Astrocyte of the cerebellum (primary cell): ENCODE measurements at places on chromosomes 12 and 14.

DNA sequence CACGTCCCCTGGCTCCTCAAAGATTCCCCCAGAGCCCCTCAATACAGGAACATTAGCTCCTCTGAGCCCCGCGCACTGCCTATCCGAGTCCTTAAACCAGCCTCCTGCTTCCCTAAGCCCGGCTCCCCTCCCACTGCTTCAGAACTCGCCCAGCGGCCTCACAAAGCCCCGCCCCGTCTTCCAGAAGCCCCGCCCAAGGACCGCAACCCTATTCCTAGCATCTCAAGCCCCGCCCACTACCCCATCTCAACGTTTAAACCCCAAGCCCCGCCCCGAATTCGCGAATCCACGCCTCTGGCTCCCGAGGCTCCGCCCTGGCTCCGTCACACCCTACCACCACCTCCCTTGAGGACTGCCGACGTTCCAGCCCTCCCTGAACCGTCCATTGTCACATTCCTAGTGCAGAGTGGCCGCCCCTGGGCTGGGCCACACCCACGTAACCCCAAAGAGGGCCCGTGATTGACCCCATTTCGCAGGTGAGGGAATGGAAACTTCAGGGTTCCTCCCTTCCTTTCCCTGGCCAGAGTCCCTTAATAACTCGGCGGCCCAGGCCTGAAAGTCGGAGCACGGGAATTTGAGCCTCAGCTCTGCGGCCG lies 646 bp upstream of the CORO1C start:
- peak; percentile 96 for DNase-seq

DNA sequence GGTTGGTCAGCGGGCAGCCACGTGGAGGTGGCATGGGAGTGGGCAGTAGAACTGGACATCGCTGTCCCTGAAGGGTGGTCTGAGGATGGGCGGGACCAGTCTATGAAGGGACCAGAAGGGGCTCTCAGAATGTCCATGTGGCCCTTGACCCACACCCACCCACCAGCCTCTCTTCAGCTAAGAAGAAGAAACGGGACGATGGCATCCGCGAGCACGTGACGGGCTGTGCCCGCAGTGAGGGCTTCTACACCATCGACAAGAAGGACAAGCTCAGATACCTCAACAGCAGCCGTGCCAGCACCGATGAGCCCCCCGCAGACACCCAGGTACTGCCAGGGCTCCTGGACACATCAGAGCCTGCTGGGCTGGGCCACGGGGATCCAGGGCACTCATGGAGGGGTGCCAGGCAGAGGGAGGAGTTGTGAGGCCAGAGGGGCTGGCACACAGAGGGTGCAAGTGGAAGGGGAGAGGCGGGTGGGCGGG lies 21.3 kb downstream of the SETD1B start:
- DNase-seq: no peak

- DNase-seq: no peak
Measured at GRCh38 chr12:105273601-105274000, 37.6 kb upstream of the APPL2 start.

GRCh38 chr14:62734831-62735230 lies 310.4 kb downstream of the KCNH5 start:
- DNase-seq: no peak

DNA sequence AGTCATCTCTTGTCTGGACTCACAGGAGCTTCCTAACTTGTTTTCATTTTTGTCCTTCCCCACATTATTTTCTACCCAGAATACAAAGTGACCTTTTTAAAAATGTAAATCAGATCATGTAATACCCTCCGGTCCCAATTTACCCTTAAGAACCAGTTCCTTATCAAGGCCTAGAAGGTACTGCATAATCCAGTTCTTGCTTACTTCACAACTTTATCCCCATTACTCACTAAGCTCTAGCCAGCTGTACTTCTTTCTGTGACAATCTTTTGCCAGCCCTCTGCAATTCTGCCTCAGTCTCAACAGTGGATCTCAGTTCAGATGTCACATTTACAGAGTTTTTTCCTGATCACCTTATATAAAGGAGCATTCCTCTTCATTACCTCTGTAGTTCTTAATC lies 11.6 kb downstream of the RAP1B start:
- DNase-seq: no peak

DNA sequence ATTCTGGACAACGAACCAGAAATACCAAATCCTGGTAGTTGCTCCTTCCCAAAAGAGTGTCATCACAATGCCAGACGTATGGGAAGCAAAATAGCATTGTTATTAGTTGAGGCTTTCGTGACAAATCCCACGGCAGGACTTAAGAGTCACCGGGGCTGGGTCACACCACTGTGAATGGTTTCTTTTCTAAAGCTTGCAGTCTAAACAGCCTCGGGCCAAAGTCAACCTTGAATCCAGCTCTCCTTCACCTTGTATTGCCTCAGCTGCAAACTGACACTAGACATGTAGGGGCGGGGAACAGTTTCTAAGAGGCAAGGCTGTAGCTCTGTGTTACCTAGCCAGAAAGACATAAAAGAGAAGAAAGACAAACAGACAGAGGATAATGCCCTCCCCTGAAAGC lies 734.8 kb downstream of the MED13L start:
- DNase-seq: no peak

GRCh38 chr12:47735649-47736048 lies 10.4 kb upstream of the ENDOU start:
- DNase-seq: no peak

DNA sequence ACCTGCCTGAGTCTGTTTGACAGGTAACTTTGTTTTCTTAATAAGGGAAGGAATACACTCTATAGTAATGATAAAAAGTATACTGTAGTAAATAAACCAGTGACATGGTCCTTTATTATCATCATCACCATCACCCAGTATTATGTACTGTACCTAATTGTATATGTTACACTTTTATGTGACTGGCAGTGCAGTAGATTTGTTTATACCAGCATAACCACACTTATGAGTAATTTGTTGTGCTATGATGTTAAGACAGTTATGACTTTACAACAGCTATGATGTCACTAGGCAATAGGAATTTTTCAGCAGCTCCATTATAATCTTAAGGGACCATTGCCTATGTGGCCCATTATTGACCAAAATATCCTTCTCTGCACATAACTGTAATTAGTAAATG lies 155.0 kb downstream of the NUBPL start:
- no peak for DNase-seq

DNA sequence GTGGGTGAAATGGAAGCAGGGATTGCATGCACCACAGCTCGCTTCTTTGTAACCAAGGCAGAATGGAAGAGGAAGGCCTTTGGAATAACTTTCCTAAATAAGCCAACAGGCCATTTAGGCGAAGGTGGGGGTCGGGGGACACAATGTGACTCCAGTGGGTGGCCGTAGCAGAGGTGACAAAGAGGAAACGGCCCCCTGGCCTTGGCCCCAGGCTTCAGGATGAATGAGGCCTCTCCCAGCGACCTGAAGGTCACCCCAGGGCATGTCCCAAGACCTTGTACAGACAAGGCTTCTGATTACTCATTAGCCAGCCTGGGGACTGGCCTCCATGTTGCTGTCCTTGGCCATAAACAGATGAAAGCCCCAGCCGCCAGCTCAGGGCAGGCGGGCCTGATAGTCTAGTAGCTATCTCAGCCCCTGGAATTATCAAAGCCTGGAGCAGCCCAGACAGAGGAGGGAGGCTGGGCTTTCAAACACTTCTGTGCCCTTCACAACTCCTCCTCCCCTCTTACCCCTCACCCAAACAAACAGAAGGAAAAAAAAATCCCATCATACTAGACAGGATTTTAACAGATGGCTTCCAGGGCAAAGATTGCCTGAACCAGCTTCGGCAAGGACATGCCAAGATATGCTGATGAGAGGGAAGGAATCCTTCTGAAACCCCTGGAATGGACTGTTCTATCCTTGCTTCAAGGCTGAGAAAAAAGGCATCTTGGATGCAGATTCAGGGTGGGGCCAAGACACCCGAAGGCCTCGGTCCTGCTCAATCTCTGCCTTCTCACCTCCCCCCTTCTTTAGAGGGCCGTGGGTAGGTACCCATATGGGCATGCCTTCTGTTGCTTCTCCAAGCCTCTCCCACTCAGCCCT lies 142.3 kb upstream of the PARP11 start:
- no peak for DNase-seq

- no peak for DNase-seq
Measured at GRCh38 chr12:98674841-98675240, 29.8 kb downstream of the APAF1 start.

DNA sequence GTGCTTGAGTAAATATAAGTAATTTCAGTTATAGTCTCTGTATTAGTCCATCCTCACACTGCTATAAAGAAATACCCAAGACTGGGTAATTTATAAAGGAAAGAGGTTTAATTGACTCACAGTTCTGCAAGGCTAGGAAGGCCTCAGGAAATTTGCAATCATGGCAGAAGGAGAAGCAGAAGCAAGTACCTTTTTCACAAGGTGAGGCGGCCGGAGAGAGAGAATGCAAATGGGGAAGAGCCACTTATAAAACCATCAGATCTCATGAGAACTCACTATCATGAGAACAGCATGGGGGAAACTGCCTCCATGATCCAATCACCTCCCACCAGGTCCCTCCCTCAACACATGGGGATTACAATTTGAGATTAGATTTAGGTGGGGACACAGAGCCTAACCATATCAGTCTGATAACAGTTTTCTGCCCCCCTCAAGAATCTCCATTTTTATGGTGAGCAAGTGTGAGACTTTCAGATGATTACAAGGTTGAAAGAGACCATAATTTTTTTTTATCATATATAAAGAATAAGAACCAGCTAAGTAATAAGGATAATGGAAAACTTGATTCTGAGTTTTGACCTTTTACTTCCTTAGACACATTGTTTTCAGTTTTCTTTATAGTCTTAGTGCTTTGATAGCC lies 35.6 kb downstream of the LEMD3 start:
- no peak for DNase-seq

DNA sequence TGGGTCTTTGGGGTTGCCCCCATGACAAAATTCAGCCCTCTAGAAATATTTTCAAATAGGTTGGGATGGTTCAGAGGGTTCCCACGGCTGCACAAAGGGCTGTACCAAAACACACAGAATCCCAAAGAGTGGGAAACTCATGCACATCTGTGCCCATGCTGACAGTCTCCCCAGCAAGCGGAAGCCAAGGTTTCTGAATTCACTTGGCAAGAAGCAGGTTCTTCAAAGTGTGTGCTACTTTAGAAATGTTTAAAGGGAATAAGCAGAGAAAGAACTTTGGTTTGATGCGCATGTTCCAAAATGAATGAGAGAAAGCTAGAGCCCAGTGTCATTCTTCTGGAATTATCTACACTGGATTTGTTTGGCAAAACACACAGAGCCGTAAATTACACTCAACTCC lies 46.7 kb downstream of the FOXN3 start:
- no peak for DNase-seq

- no peak for DNase-seq
Measured at GRCh38 chr14:93375673-93376156, 28.7 kb downstream of the COX8C start.

- no peak for DNase-seq
Measured at GRCh38 chr14:89209558-89209957, 207.5 kb downstream of the FOXN3 start.

DNA sequence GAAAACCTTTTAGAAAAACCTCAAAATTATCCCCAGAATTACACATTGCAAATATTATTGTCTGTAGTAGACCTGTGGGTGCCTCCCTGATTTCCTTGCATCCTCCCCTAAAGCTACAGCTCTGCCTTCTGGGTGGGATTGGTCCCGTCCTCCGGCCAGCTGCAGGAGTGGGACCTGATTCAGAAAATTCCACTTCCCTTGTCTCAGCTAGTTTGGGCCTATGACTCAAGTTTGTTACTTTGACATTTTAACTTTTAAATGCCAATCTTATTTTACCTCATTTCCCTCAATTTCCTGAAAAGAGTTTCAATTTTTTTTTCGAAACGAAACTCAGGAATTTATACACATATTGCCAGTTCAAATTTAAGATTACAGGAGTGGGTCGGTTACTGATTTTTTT lies 13.2 kb upstream of the SLC41A2 start:
- DNase-seq: no peak

DNA sequence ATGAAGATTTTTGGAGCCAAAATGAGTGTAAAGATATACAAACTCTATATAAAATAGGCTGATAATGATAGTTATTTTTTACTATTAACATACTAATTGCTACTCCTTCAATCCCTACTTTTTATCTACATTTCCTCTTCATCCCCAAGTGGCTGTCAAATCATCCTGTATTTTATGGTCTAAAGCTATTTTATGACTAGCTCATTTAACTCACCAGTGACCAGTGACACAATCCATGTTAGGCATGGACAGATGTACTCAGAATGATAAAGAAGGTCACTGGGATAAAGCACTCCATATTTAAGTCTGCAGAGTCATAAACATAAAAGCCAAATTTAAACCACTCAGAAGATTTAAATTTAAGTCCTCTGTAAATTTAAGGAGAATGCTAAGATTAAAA lies 183.0 kb downstream of the MED13L start:
- no peak for DNase-seq

DNA sequence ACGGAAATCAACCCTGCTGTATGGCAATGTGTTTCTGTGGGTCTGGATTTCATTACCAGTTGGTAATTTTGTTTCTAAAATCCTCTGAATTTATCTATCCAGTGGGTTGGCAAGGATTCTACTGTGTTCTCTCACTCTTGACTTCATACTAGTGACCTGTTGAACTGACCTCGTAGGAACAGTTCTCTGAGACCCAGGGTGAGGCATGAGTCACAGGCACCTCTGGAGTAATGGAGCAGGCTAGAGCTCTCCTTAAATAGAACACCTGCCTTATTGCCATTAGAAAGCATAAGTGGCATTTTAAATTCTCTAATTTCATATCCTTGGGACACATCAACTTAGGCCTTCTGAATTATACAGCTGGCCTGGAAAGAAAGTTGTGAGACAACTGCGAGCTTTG lies 258.3 kb upstream of the NAV3 start:
- no peak for DNase-seq

- no peak for DNase-seq
Measured at GRCh38 chr14:68082698-68083291, 263.2 kb downstream of the RAD51B start.

- no peak for DNase-seq
Measured at GRCh38 chr14:92441751-92442504, 71.7 kb upstream of the RIN3 start.

DNA sequence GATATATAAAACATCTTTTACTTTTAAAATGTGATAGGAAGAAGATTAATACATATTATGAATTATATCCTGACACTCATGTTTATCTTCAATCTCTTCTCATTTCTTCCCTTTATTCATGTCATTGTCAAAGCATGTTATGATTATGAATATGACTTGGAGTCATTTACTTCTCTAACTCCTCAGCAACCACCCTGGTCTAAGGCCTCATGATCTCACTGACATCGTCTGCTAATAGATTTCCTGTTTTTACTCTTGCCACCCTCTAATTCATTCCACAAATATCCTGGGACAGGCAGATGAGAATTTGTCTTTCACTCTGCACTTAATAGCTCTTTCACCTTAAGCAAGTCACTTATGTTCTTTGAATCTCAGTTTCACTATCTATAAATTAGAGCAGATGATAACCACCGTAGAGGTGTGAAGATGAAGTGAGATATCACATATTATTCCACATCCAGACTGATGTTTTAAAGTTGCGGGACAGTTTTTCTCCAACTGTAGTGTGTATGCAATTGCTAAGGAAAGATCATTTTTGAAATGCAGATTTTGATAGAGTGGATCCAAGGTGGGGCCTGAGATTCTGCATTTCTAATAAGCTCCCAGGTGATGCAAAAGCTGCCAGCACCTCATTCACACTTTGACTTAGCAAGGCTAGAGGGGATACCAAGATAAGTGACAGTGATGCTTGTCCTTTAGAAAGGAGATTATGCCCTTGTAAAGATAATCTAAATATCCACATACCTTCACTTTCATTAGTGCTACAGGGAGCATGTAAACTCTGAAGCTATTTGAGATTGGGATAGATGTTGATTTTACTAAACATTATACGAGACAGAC lies 3.3 kb upstream of the IAPP start:
- no peak for DNase-seq

- no peak for DNase-seq
Measured at GRCh38 chr12:50746431-50746830, 17.5 kb upstream of the ATF1 start.
